ENCODE measurements at places on chromosomes 1 and 21. TPM values are rescaled to one million over a fixed set of nuclear protein-coding genes. Genes with fewer than 3 reads are reported as not detected.

The NR1I3 gene
- total RNA-seq, result not detected

- peak; percentile 44 for DNase-seq
Observed at GRCh38 chr1:10429868-10430215, 391 bp upstream of the CENPS start.

The MANEAL gene
- 1.2 TPM for total RNA-seq

The SLC45A1 gene
- total RNA-seq, result 0.13 TPM

- DNase-seq, result no peak
Observed at GRCh38 chr1:114061121-114061830, 82.0 kb downstream of the OLFML3 start.

- DNase-seq, result no peak
Observed at GRCh38 chr1:242237051-242237450, 238.2 kb upstream of the MAP1LC3C start.

GRCh38 chr1:25503551-25504426, 39.6 kb upstream of the LDLRAP1 start:
- peak; percentile 72 for DNase-seq

The PPIH gene
- 112 TPM for total RNA-seq

- DNase-seq, result no peak
Observed at GRCh38 chr1:79791488-79792218, 785.1 kb upstream of the ADGRL4 start.

- no peak for DNase-seq
Observed at GRCh38 chr1:165542015-165542631, 1.7 kb upstream of the LRRC52 start.

DNA sequence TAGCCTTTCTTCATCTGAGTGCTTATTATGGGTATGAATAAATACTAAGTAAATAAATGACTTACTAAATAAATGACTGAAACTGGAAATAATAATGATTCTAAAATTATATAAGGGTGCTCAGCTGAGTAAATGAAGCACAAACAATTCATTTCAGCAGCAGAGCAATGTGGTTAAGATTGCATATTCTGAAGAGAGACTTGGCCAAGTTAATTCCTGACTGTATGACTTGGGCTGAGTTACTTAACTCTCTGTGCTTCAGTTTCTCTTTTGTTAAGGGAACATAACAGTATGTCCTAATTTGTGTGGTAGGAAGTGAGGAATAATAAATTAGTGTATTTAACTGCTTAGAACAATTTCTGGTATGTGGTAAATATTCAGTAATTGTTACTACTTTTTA, 19.1 kb downstream of the AGL start:
- DNase-seq, result no peak
